GM18507 (cell line): ENCODE measurements at places on chromosomes 4 and X.

DNA sequence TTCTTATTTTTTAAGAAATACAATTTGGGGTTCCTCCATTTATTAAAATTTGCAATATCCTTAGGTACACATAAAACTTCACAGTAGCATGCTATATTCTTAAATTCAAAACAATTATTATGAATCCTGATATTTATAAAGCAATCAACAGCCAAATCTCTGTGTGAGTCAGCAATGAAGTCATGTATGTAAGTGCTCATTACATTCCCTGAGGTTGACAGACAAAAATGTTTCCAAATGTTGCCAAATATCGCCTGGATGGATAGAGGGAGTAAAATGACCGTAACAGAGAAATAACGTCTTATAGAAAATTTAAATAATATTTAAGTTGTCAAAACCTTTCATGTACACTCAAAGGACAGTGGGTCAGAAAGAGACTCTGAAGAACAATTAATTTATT, 220.0 kb downstream of the PCDH18 start:
- DNase-seq: no peak

- DNase-seq: no peak
These were observed 223.8 kb downstream of the CHIC2 start for GRCh38 chr4:53840643-53841042.

DNA sequence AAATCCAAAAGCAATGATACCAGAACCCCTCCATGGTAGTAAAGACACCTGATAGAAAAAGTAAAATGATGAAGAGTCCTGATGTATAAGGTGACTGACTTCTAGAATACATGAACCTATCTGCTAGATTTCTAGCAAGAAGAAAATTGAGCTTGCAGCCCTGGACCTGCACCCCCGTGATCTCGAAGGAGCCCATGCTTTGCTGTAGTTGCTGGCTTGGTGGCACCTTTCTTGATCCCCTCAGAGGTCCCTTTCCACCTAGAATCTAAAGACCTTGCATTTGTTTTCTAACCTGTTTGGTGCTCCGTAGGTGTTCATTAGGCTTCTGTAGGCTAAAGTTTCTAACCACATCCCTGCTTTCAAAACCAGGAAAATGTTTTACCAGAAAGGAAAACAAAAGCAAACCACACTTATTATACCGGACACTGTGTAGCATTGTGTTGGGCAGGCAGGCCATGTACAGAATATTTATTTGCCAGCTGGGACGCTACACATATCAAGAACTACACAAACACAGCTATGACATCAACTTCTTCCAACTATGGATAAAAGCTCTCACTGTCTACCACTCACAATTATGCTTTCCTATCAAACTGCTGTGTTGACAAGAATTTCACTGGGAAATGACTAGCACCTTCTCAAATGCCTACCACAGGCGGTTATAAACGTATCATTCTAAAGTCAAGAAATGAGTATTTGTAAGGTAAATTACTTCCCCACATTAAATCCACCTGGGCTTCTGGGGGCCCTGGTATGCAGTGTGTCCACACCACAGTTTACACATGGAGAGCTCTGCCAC, 316.2 kb downstream of the UNC5C start:
- DNase-seq: no peak

DNA sequence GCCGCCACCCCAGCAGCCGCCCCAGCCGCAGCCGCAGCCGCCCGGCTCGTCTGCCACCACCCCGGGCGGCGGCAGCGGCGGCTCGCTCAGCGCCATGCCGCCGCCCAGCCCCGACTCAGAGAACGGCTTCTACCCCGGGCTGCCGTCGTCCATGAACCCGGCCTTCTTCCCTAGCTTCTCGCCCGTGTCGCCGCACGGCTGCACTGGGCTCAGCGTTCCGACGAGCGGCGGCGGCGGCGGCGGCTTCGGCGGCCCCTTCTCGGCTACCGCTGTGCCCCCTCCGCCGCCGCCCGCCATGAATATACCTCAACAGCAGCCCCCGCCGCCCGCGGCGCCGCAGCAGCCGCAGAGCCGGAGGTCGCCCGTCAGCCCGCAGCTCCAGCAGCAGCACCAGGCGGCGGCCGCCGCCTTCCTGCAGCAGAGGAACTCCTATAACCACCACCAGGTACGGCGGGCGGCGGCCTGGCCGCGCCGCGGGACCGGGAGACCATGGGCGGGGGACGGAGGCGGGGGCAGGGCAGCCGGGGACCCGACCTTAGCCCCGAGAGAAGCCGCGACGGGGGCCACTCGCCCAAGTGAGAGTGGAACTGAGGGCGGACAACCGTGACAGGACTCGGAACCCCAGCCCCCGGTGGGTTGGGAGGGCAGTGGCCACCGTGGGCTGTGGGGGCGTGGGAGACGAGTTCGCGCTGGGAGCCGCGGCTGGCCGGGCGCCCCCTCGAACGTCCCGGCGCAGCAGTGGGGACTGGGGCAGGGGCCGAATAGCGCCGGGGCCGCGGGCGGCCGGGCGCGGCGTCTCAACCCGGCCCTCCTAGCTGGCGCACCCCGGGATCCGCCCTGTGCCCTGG, 1.8 kb downstream of the CPEB2 start:
- DNase-seq: no peak

GRCh38 chr4:85946821-85947220, 413.0 kb downstream of the MAPK10 start:
- DNase-seq: no peak
